HEK293T (cell line): ENCODE measurements at places on chromosomes 6 and 20.

GRCh38 chr6:15252195-15252594 lies 6.3 kb downstream of the JARID2 start:
- DNase-seq = no peak

- no peak for DNase-seq
Observed at GRCh38 chr20:55140631-55141030, 665.2 kb downstream of the DOK5 start.

DNA sequence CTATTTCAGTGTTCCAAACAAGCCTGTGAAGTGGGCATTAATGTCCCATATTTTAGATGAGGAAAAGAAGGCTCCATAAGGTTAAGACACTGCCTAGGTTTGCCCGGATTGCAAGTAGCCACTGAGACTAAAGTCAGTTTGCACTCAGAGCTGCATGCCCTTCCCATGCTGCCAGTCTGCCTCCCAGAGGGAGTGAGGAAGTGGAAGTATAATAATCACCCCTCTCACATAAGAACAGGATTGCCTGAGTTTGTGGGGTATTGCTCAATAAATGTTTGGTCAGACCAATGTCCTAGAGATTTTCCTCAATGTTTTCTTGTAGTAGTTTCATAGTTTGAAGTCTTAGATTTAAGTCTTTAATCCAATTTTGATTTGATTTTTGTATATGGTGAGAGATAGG lies 43.9 kb upstream of the CLIC5 start:
- no peak for DNase-seq

DNA sequence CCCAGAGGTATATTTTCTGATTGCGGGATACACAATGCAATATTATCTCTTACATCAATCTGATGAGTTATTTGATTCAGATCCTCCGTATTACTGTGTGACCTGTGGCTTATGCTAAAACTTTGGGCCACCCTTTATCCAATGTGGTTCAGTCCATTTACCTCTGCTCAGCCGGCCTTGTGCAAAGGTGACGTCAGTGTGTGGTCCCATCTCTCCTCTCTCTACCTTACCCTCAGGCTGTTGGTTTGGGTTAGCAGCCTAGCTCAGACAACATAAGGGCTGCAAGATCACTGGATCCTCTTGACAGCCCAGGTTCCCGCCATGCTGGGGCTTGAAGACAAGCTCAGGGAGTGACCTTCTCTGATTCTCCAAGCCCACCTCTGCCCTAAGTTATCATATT lies 33.0 kb downstream of the SNHG17 start:
- no peak for DNase-seq

- DNase-seq = no peak
Observed at GRCh38 chr6:43963203-43963602, 164.0 kb downstream of the MRPL14 start.

- no peak for DNase-seq
Observed at GRCh38 chr6:114783083-114783482, 440.3 kb upstream of the HS3ST5 start.

DNA sequence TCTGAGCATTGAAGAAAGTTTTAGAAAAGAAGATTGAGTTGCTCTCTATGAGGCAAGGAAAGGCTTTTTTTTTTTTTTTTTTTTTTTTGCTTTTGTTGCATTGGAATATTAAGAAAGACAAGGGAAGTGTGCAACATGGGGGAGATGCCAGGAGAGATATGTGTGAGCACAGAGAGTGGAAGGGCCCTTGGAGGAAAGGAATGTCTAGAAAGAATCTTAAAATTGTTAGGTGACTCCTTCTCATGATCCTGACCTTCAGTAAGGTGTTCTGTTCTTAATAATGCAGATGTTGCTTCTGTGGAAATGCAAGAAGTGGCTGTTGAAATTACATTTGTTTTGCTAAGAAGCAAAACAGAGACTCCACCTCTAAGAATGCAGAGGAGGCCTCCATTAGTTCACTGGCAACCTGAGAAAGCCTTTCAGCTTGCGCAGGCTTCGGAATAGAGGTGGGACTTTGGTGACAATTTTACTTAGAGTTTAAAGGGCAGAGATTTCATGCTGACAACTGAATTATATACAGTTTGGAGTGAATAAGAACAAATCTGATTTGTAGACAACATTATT lies 118.0 kb upstream of the ASCC3 start:
- DNase-seq = no peak
